NCI-H1694 (cell line): ENCODE measurements at places on chromosomes 12 and 14.
A peak's percentile ranks its signal among the peaks of the same experiment; 100 is the strongest.

DNA sequence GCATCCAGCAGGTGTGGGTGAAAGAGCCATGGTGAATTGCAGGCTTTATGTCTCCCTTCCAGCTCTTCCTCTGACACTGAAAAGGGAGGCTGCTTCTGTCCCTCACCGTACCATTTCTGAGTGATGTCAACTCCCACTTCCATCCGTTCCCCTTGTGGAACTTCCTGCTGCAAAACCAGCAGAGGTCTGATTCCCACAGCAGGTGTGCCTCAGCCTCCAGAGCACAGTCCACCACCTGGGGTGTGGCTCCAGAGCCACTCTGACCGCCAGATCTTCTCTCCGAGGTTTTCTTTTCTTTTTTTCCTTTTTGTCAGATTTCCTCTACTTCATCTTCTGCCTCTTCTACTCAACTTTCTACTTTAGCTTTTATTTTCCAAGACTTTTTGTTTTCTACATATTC, 62.7 kb downstream of the CDC42BPB start:
- DNase-seq = no peak

GRCh38 chr14:105307052-105307727, 6.4 kb upstream of the BRF1 start:
- no peak for DNase-seq

GRCh38 chr12:76144245-76144549, 59.7 kb upstream of the NAP1L1 start:
- peak; percentile 7 for DNase-seq

GRCh38 chr12:76790564-76791552, 26.9 kb downstream of the ZDHHC17 start:
- no peak for DNase-seq

- no peak for DNase-seq
Observed at GRCh38 chr14:95078867-95079266, 78.5 kb downstream of the DICER1 start.

DNA sequence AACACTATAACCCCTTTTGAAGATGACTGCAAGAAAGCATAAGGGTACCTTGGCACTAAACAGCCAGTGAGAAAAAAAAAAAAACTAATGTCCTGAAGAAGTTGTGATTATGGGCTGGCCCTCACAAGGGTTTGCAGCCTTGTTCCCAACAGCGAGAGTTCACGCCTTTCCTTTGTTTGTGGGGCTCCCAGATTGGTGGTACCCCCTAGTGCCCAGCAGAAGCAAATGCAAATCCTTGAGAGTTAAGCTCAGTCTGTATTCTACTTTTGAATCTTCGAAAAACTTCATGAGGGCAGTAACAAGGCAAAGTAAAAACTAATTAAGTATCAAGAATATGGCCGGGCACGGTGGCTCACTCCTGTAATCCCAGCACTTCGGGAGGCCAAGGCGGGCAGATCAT, 238.9 kb upstream of the LMO3 start:
- DNase-seq = no peak

- DNase-seq = no peak
Observed at GRCh38 chr14:34931206-34931605, 51.6 kb upstream of the SRP54 start.

DNA sequence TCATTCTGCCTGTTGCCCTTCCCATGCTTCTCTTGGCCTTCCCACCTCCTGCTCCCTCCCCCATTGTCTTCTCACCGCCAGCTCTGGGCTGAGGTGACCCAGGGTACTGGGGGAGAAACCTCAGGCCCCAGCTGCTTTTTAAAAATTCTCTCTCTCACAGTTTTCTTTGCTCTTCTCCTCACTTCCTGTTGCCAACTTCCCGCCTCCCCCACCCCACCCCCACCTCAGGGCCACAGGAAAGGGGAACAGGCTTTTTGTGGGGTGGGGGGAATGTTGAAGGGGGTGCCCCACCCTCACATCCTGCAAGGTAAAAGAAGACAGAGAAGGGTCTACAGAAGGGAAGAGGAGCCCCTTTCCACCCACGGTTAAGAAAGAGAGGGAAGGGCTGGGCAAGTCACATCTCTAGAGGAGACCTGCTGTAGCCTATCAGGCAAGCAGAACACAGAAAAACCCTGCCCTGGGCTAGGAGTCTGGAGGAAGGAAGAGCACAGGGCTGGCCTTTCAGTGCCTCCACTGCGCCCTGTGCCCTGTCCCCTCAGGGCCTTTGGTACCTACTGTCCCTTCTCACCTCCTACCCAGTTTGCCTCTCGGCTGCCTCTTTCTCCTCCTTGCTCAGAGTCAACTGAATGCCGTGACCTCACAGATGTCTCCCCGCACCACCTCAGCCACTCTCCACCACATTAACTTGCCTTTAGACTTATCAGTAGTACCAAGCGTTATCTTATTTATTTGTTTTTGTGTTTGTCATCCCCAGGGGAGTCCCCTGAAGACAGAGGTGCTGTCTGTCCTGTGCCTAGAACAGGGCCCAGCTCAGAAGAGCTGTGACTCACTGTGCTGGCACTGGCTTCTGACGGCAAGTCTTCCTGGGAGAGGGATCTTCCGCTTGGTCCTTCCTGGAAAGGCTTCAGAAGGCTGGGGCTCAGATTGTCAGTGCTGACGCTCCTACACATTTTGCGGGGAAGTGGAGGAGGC, 1.7 kb downstream of the ARHGAP9 start:
- no peak for DNase-seq

DNA sequence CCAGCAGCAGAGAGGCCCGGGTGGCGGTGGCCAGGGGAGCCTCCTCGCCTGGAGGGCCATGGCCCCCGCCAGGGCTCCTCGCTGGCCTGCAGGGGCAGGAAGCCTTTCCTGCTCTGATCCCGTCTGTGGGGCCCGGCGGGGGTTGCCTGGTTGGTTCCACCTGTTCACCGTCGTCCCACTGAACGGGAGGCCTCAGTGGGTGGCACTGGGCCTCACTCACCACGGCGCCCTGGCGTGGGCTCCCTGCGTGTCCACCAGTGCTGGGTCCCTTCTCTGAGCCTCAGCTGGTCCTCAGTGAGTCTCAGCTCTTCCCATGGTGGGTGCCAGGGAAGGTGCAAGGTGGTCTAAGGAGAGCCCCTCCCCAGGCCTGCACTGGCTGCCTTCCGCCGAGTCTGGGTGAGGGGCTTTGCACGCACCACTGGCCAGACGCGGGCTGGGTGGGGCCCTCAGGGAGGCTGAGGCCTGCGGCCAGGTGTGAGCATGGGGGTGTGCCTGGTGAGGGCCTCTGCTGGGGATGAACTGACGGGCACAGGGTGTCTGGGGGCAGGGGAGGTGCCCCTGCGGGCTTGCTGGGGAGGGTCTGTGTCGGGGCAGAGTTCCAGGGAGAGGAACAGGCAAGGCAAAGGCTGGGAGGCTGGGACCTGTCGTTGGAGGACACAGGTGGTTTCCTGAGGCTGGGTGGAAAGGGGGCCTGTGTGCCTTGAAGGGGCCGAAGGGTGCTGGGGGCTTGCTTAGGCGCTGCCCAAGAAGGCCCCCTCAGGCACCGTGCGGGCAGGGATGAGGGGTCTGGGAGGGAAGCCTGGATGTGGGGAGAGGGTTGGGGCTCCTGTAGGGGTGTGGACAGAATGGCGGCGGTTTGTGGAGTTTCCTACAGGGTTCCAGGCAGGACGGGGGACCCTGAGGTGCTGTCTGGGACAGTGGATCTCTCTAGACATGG, 339.8 kb downstream of the TMEM121 start:
- DNase-seq = no peak

- DNase-seq = no peak
Observed at GRCh38 chr14:29800961-29801360, 126.7 kb downstream of the PRKD1 start.

DNA sequence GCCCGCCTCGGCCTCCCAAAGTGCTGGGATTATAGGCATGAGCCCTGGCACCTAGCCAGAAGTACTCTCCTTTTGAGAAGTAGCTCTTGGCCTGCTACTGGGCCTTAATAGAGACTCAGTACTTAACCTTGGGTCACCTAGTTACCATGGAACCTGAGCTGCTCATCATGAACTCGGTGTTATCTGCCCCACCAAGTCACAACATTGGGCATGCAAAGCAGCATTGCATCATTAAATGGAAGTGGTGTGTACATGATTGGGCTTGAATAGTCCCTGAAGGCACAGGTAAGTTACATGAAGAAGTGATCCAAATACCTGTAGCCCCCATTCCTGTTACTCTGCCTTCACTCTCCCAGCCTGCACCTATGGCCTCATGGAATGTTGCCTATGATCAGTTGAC, 18.0 kb upstream of the ATF7 start:
- no peak for DNase-seq

DNA sequence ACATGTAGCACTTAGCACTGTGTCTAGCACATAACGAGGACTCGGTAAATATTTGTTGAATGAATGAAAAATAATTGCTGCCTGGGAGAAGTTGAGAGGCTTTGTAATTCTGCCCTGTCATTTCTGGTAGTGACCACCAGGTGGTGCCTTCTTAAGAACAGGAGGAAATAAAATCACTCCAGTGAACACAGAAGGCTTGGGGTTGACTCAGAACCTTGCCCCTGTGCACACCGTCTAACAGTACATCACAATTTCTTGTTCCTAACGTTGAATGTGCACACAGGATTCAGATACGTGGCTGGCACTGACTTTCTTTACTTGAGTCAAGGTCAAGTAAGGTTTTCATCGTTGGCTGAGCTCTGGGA, 91.8 kb downstream of the RGS6 start:
- peak; percentile 30 for DNase-seq

DNA sequence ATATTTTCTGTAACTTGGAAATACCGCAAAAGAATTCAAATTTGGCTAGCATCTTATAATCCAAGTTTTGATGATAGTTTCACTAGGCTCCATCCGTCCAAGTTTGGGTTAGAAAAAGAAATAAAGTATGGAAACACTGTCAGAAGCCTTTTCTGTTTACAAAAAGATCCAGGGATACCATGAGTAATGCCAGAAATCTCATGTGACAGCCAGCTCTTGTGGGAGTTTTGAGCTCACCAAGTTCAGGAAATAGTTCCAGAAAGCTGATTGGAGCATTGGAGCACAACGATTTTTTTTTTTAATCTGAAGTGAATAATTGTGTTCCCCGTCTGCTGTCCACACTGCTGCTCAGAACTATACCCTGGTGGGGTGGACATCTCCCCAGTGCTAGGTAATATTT, 229.7 kb upstream of the NPAS3 start:
- no peak for DNase-seq

DNA sequence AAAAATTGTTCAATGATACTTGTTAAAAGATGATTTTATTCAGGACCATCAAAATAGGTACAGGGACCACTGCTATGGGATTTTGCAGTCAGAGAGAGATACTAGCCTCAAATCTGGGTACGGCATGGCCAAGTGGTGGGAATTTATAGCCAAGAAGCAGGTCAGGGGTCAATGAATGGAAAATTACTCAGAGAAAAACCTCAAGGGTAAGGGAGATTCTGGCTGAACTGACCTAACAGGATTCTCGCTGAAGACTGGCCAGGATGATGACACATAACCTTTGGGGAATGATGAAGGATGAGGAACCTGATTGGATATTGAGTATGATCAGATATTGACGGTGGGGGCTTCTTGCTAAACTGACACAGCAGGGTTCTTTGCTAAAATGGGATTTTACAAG, 32.7 kb downstream of the DEPDC4 start:
- no peak for DNase-seq

DNA sequence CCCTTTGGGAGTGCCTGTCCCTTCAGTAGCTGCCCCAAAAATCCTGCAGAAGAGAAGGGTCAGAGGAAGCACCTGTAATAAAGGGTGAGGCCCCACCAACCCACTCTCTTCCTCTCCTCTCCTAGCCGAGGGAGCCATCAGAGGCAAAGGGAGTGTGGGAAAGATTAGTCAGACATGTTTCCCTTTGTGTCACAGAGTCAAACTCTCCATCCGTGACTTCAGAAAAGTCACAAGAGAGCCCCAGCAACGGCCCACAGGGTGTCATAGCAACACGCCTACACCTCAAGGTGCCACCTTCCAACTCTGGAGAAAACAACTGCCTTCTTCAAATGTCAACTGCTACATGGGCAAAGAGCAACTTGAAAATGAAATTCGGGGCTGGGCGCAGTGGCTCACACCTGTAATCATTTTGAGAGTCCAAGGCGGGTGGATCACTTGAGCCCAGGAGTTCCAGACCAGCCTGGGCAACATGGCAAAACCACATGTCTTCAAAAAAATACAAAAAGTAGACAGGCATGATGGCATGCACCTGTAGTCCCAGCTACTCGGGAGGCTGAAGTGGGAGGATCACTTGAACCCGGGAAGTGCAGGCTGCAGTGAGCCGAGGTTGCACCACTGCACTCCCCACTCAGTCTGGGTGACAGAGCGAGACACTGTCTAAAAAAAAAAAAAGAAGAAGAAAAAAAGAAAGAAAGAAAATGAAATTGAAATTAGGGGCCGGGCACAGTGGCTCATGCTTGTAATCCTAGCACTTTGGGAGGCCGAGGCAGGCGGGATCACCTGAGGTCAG, 17.7 kb upstream of the CD27 start:
- DNase-seq = no peak

DNA sequence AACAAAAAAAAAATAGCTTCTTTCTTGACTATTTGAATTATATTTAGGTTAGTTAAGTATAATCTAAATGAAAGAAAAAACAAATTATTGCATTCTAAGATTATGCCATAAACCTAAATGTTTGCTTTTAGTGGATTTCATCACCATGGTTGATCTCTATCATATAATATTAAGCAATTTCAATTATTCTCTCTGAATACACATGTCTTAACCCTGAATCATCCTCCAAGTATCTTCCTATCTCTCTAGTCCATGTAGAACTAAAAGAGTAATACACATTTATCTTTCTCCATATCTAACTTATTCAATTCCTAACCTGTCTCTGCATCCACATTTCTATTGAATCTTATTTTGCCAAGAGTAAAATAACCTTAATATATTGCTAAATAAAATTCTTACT, 59.6 kb downstream of the PPFIA2 start:
- DNase-seq = no peak
